ENCODE measurements at places on chromosomes 16 and 17.

DNA sequence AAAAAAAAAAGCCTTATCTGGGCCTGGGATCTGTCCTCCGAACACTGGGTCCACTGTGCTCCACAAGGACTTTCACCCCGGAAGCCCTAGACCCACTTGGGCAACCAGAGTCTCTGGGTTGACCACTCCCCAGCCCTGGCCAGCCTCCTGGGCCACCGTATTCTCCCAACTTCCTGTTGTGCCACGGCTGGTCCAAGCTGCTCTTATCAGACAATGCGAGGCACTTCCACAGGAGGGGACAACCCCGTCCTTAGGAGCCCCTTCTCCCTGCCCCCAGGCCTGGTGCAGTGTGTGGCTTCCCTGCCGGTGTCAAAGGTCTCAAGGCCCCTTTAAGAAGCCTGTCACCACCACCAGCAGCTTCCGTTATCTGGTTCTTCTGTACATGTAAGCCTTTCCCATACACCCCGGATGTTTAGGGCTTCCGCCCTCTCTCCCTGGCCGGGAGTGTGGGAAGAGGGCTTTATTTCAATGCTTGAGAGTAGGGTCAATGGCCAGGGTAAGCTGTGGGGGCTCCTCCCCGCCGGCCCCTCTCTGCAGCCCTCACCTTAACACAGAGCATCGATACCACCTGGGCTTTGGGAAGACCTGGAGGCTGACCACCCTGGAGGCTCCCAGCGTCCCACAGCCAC lies 313.0 kb downstream of the SEC14L1 start:
- no peak for DNase-seq

GRCh38 chr17:50265690-50266315 lies 8.5 kb upstream of the TMEM92 start:
- DNase-seq: no peak

DNA sequence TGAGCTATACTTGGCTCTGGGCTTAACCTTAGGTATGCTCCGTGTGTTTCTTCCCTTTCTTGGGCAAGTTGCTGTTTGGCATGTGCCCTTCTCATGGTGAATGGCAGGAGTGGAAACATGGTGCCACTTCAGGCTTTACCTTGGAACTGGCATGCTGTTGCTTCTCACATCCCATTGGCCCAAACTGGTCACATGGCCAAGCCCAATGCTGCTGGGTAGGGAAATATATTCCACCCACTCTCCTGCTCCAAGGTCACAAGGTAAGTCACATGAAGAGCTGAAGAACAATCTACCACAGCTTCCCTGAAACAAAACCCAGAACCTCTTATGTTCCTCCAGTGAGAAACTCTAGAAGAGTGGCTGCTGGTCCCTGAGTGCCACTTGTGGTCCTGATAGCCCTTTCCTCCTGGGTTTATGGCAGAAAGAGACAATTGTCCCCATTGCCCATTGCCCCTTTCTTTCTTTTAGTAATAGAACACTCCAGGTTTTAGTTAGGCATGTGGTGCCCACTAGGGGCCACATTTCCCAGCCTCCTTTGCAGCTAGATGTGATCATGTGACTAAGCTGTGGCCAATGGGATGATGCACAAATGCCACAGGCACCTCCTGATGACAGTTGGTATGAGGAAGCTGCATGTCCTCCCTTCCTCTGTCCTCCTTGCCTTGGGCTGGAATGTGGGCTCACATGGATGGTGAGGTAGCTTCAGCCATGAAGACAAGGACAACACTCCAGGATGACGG lies 50.3 kb downstream of the MEOX1 start:
- DNase-seq: no peak

DNA sequence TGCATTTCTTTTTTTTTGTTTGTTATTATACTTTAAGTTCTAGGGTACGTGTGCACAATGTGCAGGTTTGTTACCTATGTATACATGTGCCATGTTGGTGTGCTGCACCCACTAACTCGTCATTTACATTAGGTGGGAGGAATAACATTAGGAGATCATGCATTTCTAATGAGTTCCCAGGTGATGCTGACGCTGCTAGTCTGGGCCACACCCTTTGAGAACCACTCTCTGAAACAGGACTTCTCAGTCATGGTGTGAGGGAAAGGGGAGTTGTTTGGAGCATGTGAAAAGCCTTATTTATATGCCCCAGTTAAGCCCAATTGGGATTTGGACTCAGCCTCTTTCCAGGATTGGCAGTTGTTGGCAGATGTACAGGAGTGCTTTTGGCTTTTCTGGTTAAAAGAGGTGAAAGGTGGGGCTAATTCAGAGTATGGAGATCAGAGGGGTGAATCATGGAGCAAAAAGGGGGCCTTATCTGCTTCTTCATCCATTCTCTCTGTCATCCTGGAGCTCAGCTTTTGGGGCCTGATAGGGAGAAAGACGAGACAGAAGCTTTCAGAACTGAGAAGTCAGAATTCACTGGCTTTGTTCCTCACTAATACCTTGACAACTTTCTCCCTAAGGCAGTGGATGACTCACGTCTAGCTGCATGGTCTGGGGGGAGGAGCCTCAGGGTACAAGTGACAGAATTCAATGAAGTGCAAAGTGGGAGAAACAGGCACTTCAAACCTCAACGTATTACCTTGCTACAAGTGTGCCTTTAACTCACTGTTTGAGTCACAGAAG lies 180.0 kb upstream of the CACNG3 start:
- no peak for DNase-seq
